ENCODE measurements at places on chromosomes 7 and 10.

GRCh38 chr10:86657396-86658011 is 3.2 kb downstream of the OPN4 start:
- DNase-seq, result no peak

GRCh38 chr10:122113161-122113944 is 124.4 kb downstream of the TACC2 start:
- peak; percentile 24 for DNase-seq

DNA sequence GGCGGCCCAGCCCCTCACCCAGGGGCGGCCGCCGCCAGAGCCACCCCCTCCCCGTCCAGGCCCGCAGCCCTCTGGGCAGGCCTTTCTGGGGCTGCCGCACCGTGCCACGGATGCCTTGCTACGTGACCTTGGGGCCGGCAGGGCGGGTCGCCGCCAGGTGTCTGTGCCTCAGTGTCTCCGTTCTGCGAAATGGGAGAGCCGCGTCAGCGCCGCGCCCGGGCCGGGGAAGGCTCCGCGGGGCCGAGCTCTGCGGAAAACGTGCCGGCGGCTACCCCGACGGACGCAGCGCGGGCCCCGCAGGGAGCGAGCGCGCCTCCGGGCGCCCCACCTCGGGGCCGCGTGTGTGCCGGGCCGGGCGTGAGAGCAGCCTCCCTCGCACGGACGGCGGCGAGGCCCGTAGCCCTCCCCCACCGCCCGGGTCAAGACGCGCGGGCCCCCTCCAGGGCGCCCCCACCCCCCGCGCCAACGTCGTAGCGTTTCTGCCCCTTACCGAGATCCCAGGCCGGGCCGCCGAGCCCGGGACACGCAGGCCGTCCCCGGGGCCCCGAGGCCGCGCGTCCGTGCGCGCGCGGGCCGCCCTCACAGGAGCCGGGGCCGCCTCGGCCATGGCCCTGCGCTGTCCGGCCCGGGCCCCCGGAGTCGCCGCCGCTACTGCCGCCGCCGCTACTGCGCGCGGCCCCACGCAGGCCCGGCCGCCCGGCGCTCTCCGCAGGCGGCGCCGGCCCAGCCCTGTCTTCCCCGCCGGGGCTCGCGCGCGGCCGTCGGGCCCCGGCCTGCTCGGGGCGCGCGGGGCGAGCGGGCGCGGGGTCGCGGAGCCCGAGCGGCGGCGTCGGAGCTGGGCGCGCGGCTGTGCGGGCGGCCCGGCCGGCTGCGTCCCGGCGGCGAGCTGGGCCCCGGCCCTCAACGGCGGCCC is 1.1 kb downstream of the ZNF777 start:
- DNase-seq, result no peak

- no peak for DNase-seq
These were observed 196.4 kb downstream of the CREB5 start for GRCh38 chr7:28608731-28609130.

- DNase-seq, result no peak
These were observed 250.9 kb downstream of the PTEN start for GRCh38 chr10:88114368-88114767.

All from AG04450 (cell line).